Suppressor macrophage (primary cell): ENCODE measurements at places on chromosomes 5 and 9.

- no peak for DNase-seq
Observed at GRCh38 chr9:26727471-26727870, 165.1 kb downstream of the CAAP1 start.

DNA sequence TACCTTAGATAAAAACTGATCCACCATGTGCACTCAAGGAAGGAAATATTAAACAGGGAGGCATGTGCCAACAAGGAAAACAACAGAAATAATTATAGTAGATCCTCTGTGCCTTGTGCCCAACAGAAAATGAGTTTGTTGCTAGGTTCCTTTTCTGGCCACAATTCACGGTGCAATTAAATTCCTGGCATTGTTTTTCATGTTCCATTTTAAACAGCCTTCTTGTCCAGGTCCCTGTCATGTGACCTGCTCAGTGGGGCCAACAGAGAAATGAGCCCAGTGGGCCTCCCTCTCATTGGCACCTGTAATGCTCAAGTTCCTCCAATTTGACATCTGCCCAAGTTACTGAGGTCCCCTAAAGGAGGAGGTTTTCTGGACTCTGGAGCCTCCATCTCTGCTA is 56.5 kb downstream of the SPOCK1 start:
- no peak for DNase-seq

DNA sequence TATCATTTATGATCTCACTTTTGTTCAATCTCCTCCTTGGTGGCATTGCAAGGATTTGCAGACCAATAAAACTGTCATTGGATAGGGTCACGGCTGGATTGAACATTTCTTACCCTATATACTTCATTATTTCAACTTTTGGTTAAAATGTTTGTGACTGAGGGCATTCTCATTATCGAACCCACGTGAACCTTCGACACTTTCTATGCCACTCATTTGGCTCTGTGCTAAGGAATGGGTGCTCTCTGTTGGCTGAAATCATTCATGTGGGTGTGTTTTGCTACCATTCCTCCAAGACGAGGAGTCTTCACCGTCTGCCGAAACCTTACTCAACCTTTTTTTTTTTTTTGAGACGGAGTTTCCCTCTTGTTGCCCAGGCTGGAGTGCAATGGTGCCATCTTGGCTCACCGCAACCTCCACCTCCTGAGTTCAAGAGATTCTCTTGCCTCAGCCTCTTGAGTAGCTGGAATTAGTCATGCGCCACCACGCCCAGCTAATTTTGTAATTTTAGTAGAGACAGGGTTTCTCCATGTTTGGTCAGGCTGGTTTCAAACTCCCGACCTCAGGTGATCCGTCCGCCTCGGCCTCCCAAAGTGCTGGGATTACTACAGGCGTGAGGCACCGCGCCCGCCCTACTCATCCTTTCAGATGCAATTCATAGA is 62.5 kb downstream of the CSNK1A1 start:
- no peak for DNase-seq

DNA sequence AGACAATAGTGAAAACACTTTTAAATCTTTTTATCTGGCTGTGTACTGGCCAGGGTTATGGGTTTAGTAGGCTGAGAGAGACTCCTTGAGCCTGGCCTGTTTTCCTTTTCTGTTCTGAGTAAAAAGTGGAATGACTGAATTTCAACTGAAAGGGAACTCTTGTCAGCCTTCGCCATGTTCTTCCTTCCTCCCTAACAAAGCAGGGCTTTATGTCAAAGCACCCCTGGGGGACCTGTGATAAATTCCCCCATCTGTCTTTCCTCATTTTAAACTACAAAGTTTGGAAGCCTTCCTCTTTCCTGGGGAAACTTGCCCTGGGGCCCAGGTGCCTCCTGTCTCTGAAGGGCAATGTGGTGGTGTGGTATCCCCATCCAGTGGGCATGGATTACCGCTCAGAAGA is 29.7 kb downstream of the LARP1 start:
- DNase-seq: no peak

DNA sequence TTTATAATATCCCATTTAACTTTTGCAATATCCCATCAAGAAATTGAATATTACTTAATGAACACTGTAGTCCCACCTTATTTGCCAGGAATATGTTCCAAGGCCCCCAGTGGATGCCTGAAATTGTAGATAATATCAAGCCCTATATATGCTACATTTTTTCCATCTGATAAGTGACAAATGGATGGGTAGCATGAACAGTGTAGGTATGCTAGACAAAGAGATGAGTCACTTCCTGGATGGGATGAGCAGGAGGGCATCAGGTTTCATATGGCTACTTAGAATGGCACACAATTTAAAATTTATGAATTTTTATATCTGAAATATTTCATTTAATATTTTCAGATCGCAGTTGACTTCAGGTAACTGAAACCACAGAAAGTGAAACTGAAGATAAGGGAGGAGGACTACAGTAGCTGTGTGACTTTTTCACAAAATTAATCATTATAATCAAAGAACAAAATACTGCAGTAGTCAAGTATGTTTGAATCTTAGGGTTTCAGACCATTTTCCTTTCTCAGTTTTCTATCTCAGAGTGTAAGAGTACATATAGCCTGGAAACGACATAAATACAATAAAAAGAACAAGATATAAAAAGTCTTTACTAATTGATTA is 636.4 kb upstream of the ARRDC3 start:
- no peak for DNase-seq

DNA sequence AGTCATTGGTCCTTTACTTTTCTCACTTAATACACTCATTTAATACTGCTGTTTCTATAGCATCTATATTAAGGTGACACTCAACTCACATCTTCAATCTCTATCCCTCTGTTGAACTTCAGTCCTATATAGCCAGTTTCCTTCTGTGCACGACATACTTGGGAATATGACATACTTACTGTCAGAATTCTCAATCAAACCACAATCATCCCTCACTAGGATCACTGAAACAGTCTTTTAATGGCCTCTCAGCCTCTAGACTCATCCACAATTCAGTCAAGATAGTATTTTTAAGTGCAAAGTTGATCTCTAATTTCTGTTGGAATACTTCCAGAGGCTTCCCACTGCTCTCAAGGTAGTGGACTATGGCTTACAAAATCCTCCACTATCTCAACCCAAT is 251.0 kb upstream of the MEF2C start:
- no peak for DNase-seq

DNA sequence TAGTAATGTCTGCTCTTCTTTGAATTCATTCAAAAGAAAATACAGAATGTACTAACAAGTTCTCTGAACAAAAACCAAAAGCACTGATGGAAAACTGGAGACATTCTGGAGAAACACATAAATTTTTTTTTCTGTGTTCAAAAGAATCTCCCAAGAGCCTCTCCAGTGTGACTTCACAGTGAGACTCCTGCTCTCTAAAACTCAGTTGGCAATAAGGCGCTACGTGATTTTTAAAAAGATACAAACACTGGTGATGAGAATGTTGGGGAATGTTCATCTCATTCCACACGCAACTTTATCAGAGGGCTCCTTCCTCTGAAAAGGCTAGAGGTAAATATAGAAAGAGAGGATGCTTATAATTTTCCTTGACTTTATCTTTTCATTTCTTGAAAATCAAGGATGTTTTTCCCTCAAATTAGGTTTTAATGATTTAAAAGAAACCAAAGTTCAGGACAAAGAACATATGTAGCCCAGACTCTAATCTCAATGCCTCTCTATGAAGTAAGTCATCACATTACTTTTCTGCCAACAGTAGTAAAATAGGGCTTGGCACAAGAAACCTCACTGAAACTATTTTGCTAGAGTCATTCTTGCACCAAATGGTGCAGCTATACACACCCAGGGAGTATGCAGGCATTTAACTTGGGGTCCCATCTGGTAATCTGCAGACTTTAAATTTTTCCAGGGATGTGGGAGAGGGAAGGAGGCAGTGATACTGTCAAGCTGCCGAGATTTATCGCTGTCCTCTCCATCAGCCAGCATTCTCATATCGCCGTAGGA is 12.9 kb upstream of the AOPEP start:
- no peak for DNase-seq

- DNase-seq: no peak
Observed at GRCh38 chr9:73199886-73200285, 48.2 kb downstream of the ANXA1 start.

DNA sequence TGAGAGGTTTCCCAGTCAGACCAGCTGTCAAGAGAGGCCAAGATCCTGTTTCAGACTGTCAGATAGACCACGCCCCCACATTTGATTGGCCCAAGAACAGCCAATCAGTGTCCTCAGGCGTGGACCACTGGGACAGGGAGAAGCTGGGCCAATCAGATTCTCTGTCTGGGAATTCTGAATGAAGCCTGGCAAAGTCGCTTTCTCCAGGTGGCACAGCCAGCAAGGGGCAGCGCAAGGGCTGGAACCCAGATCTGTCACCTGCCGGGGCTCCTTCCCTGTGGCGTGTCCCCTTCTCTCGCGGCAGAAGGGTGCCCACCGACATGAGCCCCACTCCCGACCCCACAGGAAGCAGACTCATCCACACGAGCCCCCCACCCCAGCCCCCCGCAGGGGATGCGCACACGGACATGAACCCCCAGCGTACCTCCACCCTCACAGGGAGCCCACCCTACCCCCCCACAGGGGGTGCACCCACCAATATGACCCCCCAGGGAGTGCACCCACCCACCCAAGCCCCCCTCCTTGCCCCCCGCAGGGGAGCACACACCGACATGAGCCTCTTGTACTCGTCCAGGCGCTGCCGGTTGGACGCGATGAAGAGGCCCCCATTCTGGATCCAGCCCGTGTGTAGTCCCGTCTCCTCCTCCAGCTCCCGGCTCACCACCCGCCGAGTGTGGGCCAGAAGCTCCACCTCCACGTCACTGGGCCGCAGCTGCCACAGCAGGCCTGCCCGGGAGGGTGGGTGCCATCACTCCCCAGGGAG is 6.1 kb downstream of the SARDH start:
- DNase-seq: peak; percentile 16

DNA sequence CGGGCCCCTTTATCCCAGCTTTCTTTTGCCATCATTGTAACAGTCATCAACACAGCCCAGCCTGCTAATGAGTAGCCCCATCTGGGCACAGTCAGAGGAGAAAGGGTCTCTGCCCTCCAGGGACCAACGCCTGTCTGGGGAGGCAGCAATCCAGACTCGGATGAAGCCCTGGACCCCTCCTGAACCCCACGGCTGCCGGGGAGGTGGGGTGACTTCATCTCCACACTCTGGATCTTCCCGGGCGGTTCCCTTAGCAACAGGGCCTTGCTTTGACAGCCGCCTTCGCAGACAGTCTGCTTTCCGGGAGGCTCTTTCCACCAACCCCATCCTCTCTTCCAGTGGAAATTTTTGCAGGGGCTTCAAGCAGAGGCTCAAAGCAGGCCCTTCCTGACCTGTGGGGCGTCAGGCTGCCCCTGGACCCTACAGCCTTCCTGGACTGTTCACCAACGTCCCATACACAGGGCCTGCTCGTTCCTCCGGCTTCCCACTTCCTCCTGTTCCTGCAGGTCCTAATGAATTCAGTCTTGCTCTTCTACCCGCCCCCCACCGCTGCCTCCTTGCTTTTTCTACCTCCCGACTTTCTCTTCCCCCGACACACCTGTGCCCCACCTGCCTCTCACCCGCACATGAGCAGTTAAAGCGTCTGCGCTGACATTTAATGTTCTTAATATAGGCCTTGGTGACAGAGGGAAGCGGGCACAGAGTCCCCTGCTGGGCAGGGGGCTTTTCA is 161.7 kb upstream of the MVB12B start:
- DNase-seq: no peak

DNA sequence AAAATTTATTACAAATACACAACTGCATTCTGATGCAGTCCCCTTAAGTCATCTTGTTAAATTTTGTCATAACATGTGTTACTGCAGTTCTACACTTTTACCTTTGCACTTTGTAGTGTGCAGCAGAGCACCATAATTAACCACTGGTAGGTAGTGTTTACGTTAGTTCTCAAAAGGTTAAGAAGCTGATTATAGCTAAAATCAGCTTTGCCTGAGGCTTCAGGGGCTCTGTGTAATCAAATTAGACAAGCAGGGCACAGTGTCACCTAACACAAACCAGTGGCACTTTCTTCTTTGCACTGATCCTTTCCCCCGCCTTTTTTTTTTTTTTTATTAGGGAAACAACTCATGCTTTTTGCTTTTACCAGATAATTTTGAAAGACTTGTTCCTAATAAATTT is 26.1 kb downstream of the POU5F2 start:
- DNase-seq: no peak

DNA sequence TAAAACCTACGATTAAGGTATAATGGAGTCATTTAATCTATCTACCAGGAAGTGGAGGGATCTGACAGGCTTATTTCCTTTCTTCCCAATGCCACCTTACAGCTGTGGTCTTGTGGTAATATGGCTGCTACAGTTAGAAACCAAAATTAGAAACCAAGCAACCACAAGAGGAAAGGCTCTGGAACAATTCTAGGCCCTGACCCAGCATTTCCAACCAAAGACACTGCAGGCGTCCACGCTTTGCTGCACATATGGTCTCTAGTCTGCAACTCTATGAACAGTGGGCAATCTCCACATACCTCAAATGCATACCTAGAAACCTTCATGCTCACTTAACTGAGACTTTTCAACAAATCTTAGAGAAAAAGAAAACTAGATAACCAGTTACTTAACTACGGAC is 339.1 kb downstream of the NFIB start:
- DNase-seq: no peak

DNA sequence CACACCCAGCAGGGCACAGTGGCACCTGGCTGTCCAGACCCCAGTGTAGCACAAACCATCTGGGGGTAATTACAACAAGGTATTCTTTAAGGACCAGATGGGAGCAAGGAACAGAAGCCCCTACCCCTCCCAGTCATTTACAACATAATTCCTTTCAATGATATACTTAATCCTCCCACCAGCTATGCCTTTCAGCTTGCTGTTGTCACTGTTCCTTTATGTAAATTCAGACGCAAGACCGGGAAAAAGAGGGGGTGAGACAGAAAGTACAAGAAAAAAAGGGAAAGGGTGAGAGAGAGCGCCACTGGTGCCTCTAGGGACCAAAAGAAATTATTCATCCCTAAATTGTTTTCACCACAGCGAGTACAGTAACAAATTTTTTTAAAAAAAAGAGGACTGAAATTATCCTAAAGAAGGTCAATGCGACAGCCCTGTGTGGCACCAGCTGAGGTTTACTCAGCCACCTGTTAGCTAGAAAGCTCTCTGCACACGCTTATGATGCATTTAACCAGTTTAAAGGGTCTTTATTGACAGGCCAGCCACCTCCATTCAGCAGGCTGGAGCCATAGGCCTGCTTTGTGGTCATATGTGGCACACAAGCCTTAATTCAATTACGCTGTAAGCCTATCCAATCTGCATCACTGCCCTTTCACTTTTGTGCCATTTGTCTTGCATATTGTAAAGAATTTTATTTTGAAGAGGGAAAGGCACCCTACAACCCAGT is 210.2 kb upstream of the ISL1 start:
- DNase-seq: no peak

DNA sequence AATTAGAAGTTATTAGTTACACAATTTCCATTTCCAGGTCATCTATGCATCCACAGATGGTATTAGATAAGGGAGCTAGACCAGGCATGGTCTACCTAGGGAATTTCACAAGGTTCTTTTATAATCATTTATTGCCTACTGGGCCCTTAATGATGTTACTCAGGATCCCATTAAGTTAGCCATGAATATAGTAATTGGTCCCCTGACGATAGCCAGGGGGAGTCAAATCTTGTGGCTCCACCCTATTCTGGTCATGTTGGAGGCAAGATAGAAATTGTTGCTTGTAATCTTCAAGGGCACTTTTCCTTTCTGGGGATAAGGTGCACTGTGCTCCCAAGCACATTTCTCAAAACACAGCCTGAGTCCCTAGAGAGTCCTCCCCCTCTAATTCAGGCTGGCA is 14.1 kb upstream of the ELL2 start:
- DNase-seq: no peak
